Stimulated activated CD8-positive, alpha-beta memory T cell treated with anti-CD3 and anti-CD28 coated beads, Interleukin-15, amount 100 ng/mL, for 1 hour (primary cell): ENCODE measurements at places on chromosomes 13 and 19.

DNA sequence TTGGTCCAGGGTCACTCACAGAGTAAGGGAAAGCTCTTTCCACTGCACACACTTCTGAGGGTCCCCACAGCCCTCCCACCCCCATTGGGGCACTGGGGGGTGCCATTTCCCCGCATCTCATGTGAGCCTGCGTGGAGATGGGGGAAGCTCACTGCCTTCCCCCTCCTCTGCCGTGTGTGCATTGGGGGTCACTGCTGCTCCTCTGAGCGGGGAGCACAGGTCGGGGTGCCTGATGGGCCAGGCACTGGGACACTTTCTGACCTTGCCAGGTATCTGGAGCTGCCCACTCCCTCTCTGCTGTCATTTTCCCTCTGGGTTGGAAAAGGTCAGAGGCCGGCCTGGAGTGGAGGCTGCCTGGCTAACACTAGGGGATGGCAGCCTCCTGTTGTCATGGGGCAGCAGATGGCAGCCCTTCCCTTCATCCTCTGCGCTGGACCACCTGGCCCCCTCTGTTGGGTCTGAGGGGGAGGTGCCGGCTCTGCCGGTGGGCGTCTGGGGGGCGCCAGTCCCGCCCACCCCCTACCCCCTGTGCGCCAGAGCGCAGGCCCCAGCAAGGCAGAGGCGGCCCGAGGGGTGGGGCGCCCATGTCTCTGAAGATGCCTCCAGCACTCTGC is 9.1 kb downstream of the SSBP4 start:
- no peak for DNase-seq

- no peak for DNase-seq
Measured at GRCh38 chr19:30344446-30345425, 27.4 kb upstream of the ZNF536 start.

DNA sequence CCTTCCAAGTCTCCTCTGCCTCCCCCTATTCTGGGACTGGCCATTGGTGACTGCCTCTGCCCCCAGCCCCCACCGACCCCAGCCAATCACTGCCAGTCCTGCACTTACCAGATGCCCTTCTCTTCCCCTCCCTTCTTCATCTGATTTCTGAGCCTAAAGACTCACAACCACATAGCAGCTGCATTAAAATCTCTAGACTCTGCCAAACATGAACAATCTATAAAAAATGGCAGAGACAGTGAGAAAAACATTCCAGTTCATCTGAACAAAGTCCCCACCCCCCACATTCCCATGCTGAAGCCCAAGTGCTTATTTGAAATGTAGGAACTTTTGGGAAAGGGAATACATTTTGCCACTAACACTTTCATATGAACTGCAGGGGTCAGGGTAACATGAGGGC is 60.8 kb downstream of the KCTD12 start:
- no peak for DNase-seq

- no peak for DNase-seq
Measured at GRCh38 chr13:78680115-78680561, 21.2 kb upstream of the OBI1 start.

DNA sequence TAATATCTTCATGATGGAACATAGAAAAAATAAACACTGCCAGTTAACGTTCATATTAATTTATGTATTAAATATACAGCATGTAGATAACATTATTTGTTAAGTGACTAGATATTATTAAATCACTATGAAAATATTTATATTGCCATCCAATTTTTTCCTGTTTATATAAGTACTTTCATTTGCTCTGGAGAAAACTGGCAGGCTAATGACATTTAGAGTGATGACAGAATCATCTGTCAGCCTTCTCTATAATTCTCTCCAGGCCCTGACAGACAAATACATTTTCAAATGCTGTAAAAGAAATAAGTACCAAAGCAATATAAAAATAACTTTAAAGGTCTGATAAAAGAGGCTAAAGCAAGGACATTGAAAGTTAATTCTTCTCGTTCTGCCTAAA is 2556.7 kb upstream of the PCDH20 start:
- DNase-seq = no peak

DNA sequence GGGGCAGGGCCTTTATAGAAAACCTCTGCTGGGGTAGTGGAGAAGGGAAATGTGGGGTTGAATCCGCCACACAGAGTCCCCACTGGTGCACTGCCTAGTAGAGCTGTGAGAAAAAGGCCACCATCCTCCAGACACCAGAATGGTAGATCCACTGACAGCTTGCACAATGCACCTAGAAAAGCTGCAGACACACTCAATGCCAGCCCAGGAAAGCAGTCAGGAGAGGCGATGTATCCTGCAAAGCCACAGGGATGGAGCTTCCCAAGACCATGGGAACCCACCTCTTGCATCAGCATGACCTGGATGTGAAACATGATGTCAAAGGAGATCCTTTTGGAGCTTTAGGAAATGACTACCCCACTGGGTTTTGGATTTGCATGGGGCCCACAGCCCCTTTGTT is 958.0 kb upstream of the MIR17HG start:
- DNase-seq = no peak

DNA sequence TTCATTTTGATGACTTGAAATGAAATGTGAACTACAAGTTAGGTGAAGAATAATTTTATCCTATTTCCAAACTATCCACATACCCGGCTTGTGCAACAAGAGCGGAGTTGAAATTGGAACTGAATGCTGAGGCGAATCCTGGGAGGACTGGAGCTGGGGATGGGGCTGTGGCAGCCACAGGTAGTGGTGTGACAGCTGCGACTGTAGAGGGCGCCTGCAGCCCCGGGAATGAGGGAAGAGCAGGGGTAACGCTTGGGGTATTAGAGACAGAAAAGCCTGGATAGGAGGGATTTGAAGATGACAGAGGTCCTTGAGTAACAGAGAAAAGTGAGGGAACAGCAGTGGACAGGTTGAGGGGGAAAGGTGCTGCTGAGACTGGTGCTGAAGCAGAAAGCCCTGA is 22.0 kb upstream of the STOML3 start:
- no peak for DNase-seq
